Astrocyte of the hippocampus (primary cell): ENCODE measurements at places on chromosomes 5 and 9.
A peak's percentile ranks its signal among the peaks of the same experiment; 100 is the strongest.

GRCh38 chr5:164277720-164278119 lies 772.3 kb downstream of the MAT2B start:
- DNase-seq: peak; percentile 26

DNA sequence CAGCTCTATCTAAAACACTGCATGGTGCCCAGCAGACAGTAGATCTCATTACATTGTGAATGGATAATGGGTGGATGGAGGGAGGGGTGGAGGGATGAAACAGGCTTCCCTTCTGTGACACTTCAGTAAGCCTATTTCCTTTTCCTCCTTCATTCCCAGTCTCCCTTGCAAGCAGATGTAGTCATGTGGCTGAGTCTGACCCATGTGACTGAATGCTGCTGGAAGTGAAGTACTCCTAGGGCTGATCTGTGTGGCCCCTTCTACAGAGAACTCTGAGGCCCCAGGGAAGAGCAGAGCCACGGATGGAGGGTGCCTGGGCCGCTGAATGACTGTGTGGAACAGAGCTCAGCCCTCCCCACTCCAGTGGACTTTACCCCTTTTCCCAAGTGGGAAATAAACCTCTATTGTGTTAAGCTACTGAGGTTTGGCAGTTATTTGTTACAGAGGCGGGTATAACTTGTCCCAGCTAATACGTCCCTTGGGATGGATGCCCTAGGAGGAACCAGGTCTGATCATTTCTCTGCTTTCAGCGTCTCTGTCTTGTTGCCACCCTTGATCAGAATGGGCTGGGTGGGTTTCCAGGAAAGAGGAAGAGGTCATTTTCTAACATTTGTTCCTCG lies 176.1 kb upstream of the MVB12B start:
- no peak for DNase-seq

DNA sequence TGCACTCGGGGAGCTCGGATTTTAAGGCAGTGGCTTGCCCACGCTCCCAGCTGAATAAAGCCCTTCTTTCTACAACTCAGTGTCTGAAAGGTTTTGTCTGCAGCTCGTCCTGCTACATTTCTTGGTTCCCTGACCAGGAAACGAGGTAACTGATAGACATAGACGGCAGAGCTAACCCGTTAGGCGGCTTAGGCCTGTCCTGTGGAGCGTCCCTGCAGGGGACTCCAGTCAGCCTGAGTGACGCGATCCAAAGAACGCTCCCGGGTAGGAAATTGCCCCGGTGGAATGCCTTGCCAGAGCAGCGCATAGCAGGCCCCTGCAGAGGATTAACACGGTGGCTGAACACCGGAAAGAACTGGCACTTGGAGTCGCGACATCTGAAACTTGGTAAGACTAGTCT lies 1.8 kb upstream of the SELENOP start:
- DNase-seq: peak; percentile 25

DNA sequence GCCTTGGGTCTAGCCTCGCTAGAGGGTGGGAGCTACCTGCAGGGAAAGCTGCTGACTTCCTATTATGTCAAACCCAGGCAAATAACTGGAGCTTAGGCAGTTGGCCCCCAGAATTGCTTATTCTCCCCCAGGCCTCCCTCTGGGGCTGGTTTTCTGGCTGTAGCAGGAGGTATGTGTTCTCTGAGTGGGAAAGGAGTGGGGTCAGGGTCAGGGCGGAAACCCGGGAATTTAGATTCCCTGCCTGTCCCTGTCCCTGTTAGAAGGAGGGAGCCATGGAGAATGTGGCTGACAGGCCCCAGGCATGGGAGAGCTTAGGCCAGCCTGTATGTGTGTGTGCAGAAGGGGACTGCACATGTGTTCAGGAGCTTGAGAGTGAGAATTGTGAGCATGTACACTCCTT lies 13.6 kb upstream of the CXXC5 start:
- no peak for DNase-seq

- DNase-seq: no peak
Measured at GRCh38 chr9:130630506-130631330, 33.7 kb upstream of the PRDM12 start.

GRCh38 chr5:139698490-139699146 lies 50.5 kb downstream of the CXXC5 start:
- DNase-seq: peak; percentile 97

DNA sequence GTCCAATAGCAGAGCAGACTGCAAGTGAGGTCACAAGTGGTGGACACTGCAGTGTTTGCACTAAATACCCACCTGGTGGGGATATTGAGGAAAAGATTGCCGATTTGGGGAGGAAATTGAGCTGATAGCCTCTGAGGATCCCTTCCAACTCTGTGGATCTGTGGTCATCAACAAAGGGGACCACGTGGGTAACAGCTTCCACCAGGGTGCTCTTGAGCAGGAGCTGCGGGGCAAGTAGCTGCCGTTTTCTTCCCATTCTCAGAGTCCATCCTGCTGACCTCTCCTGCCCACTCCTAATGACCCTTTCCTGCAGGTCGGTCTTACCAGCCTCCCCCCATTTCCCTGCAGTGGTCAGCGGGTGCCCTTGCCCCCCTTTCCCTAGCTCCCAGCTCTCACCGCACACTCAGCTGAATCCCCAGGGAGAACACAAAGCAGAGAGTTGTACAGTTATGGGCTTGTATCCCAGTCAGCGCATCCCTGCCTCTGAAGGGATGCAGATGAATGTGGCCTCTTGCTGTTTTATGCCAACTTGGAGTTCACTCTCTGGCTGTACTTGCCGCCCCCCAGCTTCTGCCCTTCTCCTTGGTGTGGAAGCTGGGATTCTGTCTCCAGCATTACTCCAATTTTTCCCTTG lies 18.0 kb downstream of the DAPK1 start:
- no peak for DNase-seq

DNA sequence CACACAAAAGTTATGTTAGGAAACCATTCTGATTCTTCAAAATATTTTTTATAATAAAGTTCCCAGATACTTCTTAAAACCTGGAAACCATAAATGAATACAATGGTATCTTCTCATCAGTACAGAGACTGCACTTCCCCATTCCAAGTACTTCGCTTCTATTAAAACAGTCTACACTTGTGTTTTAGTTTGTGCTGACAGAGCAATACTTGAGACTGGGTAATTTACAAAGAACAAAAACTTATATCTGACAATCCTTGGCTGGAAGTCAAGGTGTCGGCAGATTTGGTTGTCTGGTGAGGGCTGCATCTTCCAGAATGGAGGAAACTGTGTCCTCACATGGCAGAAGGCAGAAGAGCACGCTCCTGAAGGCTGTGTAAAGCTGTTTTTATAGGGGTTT lies 70.1 kb downstream of the RFX3 start:
- no peak for DNase-seq

DNA sequence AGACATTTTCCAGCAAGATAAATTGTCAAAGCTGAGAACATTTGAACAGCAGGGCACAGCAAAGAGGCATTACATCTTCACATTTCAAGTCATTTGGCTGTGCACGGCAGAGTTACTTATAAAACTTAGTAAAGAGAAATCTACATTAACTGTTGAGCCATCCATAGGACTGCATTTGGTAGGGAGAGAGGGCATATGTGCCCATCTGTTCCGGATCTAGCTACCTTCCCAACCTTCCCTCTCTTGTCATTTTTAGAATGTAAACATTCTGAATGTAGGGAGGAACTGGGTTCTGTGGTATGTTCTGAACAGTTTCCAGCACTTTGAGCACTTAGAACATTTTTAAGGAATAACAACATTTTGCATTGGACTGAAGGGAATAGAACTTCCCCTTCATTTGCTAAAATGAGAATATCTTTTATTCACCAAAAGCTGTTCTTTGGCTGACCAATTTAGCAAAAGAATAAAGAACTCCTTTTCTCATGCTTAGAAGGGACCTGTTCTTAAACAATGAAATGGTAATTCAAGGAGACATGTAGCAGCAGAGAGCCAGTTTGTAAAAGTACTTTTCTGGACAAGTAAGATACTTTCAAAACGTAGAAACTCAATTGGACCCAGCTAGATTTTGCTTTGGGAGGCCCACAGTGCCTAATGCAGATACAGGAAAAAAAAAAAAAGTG lies 104.4 kb downstream of the CETN3 start:
- no peak for DNase-seq

DNA sequence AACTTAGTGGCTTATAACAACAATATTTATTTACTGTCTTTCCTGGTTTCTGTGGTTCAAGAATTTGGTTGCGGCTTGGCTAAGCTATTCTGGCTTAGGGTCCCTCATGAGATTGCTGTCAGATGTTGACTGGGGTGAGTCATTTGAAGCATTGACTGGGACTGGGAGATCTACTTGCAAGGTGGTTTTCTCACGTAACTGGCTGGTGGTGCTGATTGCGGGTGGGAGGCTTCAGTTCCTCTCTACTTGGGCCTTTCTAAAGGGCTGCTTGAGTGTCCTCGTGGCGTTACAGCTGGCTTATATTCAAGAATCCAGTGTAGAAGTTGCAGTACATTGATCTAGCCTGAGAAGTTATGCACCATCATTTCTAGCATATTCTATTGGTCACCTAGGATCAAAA lies 218.5 kb upstream of the ELAVL2 start:
- no peak for DNase-seq

DNA sequence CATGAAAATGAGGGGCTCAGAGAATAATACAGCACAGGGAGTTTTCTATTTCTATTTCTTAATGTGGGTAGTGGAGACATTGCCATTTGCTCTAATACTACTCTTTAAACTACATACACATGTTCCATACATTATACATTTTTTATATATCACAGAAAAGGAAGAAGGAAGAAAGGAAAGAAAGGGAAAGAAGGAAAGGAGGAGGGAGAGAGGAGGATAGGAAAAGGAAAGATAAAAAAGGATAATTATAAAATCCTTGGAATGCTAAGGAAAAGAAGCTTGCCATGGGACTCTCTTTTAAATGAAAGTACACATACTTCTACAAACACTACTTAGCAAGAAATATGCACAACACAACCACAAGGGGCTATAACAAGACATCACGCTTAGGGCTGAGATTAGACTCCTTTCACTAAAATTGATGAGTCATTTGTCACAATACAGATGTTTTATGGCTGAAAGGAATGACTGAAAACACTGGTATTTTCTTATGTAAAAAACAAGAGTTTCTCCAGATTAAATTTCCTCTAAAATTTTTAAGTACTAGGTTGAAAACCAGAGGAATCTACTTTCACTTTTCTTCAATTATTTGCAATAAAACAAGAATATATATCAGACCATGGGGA lies 219.8 kb downstream of the ARL15 start:
- peak; percentile 84 for DNase-seq

GRCh38 chr5:37396352-37396751 lies 17.2 kb downstream of the WDR70 start:
- no peak for DNase-seq

GRCh38 chr9:96417051-96417586 lies 1.1 kb downstream of the ZNF367 start:
- DNase-seq: peak; percentile 92

- no peak for DNase-seq
Measured at GRCh38 chr9:92189782-92190535, 74.7 kb upstream of the SPTLC1 start.

DNA sequence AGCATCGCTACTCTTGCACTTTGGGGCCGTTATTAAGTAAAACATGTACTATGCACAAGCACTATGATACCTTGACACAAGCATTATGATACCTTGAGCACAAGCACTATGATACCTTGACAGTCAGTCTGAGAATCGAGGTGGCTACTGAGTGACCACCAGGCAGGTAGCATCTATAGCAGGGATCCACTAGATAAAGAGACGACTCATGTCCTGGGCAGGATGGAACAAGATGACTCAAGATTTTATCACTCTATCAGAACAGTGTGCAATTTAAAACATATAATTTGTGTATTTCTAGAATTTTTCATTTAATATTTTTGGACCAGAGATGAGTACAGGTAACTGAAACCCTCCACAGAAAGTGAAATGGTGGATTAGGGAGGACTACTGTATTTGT lies 16.9 kb downstream of the CHSY3 start:
- DNase-seq: no peak

GRCh38 chr9:121050128-121050988 lies at the start of gene C5:
Gene C5 (minus strand): TSS chr9:121050275. CDS start chr9:121050246, 29 bp downstream.
- DNase-seq: no peak

- peak; percentile 26 for DNase-seq
Measured at GRCh38 chr5:119397518-119398380, 41.9 kb downstream of the TNFAIP8 start.

DNA sequence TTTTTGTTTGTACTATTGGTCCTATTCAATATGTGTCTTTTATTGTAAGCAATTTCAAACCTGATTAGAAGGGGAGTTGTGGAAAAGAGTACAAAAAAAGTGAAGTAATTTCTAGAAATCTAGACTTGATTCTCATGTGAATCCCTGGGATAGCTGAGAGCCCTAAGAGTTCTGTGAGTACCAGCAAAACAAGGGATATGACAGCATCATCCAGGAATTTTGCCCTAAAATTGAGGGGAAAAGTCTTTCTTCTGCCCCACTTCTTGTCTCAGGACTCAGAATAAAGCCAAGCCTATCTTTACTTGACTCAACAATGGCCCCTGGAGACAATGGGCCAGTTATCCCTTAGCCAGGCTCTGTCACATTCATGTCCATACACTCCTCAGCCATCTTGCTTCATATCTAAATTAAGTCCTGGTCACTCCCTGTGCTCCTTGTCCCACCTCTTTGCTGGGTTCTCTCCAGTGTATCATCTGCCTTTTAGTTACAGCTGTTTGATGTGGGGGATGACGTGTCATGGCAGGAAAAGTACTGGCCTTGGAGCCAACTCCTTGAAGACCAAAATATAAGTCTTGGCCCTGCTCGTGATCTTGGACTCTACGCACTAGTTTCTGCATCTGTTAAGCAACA lies 81.2 kb downstream of the ADAMTS12 start:
- no peak for DNase-seq

GRCh38 chr9:677461-678097 lies 163.9 kb upstream of the DMRT1 start:
- peak; percentile 22 for DNase-seq

DNA sequence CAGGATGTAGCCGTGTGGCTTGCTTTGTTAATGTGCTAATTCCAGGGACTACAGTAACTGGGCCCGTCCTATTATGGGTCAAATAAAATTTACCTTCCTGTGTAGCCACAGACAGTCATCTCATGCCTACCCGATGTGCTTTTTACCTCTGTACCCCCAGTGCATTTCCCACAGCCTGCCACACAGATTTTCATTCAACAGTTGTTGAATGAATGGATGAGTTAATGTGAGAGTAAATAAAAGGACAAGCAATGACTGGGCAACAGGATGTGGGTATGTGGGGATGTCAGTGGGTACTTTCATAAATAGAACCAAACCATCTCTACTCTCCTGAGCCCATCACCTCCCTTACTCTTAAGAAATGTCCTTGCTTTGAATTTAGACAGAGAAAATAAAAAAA lies 441.2 kb upstream of the ZNF462 start:
- DNase-seq: no peak

- DNase-seq: no peak
Measured at GRCh38 chr5:173443971-173444370, 115.8 kb upstream of the STC2 start.

- DNase-seq: no peak
Measured at GRCh38 chr9:98912450-98912849, 31.3 kb upstream of the COL15A1 start.

GRCh38 chr5:132103969-132104391 lies 30.4 kb downstream of the CSF2 start:
- no peak for DNase-seq

- DNase-seq: no peak
Measured at GRCh38 chr5:125316391-125316790, 570.0 kb upstream of the ZNF608 start.

- DNase-seq: peak; percentile 50
Measured at GRCh38 chr9:38263532-38263931, 129.0 kb upstream of the ALDH1B1 start.
